ENCODE measurements at places on chromosomes 6 and 20.

GRCh38 chr6:131262060-131262459, 126.8 kb downstream of the AKAP7 start:
- DNase-seq: no peak

- no peak for DNase-seq
These were observed 2.2 kb downstream of the LEMD2 start for GRCh38 chr6:33786736-33787135.

GRCh38 chr20:23753589-23753988, 2.9 kb upstream of the CST1 start:
- no peak for DNase-seq

DNA sequence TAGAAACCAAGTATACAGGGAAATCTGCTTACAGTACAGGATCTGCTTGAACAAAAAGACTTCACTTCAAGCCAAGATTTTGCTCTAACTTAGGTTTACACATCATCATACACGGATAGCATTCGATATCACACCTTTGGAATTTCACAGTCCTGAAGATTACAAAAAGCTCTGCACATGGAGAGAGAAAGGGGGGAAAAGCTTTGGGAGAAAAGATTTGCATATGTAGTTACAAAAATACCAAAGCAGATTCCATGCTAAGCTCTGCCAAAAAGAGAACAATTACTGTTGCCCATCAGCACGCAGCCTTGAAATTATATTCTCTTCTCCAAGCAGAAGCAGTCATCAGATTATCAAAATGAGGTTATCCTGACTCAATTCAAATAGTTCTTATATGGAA, 62.0 kb downstream of the HIVEP2 start:
- DNase-seq: no peak

GRCh38 chr6:18260448-18261106, 3.8 kb downstream of the DEK start:
- DNase-seq: no peak

GRCh38 chr20:17012546-17013226, 214.2 kb upstream of the PCSK2 start:
- DNase-seq: no peak

- no peak for DNase-seq
These were observed 50.9 kb downstream of the BANF2 start for GRCh38 chr20:17750722-17751045.

- no peak for DNase-seq
These were observed 268.5 kb upstream of the MARCKS start for GRCh38 chr6:113588646-113589045.

DNA sequence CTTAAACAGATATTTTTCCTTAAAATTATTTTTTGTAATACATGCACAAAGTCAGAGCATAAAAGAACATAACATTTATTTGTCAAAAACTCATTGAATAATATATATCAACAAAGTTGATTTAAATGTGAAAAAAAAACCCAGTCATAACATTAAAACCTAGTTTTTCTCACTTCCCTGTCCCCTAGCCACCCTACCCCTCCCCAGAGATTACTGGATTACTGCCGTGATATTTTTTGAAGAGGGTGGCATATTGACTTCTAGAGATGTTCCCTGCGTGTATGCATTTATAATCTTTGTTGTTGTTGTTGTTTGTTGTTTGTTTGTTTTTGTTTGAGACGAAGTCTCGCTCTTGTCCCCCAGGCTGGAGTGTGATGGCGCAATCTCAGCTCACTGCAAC, 52.4 kb upstream of the ARMC2 start:
- DNase-seq: no peak

GRCh38 chr6:74814440-74814839, 391.4 kb downstream of the COL12A1 start:
- no peak for DNase-seq

GRCh38 chr20:34065260-34065659, 46.8 kb downstream of the EIF2S2 start:
- no peak for DNase-seq

GRCh38 chr20:18529041-18529440, 21.3 kb downstream of the SEC23B start:
- DNase-seq: no peak

DNA sequence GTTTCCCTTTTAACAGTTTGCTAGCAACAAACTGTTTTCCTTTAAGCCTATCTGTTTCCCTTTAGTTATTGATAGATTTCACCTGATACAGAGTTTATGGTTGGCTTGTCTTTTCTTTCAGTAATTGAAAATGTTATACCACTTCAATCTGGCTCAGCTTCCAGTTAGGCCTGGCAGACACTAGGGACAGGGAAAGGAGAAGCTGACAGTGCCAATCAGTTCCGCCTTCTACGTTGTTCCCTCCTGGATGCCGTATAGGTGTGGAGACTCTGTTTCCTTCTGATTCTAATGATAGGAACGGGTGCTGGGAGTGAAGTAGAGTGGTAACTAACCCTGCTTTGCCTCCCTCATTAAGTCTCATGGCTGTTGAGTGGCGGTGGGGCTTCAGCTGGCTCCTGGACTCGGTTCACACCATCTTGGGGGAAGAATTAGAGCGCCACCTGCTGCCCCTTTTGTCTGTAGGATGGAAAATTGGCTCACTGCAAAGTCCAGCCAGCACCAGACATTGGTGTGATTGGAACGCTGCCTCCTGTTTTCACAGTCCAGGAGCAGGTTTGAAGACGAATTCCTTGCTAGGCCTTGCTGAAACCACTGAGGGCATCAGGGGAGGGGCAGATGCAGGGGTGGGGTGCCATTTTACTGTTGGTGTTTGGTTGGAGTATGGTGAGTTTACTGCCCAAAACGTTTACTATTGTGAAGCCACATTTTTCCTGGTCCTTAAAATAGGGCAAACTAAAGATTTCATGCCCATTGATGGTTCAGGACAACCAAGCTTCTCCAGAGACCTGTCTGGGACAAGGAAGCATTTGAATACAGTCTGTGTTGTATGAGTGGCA, 1729.5 kb downstream of the GRIK2 start:
- DNase-seq: no peak

DNA sequence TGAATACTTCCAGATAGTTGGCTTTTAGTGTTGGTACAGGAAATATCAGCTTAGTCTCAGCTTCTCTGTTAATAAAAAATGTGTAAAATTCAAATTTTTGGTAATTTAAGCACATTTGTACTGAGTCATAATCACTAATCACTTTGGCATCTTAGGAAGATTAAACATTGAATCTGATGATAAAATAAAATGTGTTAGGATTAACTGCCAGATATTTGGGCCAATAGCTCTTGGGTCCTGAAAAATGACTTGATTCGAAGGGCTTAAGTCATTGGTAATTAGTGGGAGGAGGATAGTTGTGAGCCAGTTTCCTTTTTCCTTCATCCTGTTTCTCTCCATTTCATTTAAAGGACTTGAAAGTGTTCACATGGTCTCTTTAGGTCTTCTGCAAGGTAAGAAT, 426.1 kb downstream of the RFPL4B start:
- no peak for DNase-seq

DNA sequence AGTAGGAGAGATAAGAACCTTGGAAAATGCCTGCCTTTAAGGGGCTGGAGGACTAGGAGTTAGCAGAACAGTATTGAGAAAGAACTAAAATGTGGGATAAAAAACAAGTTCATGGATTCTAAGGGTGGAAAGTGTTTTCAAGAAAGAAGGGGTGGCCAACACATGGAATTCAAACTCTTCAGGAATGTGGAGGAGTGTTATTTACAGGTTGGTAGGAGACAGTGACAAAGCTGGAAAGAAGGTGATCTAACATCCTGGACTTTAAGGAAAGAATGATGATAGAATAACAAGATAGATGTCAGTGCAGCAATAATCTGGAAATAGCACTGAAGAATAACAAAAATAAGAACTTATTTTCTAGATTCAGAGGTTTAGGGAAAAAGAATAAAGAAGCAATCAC, 54.0 kb upstream of the TNFRSF21 start:
- no peak for DNase-seq

DNA sequence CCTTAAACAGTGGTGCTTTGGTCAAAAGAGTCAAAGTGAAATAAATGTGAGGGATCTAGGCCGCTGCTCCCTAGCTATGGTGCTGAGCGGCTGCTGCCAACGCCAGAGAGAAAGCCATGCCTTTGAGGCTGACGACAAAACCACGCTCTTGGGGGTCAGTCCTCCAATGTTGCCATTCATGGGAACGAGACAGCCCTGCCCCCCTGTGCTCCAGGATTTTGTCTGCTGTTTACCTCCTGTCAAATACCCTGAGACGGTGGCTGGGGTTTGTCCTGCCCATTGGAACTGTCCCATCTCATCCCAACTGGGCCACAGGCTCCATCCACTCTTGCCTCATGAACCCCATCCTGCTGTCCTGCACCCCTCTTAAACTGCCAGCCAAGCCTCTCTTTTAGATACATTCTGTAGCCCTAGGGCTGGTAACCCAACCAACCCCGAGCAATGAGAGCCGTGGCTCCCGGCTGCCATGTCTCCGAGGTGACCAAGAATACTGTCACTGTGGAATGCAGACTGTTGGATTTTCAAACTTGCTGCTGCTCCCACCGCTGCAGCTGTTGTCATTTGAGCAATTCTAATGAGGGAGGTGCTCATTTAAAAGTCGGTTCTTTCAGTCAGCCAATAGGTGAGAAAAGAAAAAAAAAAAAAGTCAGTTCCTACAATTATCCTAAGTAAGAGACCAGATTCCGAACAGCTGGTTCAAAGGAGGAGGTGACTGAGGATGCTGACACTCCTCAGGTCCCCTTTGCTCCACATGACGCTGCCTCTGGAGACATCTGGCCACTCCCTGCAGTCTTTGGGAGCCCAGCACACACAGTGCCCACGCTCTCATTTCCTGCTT, 73.1 kb upstream of the QKI start:
- no peak for DNase-seq

DNA sequence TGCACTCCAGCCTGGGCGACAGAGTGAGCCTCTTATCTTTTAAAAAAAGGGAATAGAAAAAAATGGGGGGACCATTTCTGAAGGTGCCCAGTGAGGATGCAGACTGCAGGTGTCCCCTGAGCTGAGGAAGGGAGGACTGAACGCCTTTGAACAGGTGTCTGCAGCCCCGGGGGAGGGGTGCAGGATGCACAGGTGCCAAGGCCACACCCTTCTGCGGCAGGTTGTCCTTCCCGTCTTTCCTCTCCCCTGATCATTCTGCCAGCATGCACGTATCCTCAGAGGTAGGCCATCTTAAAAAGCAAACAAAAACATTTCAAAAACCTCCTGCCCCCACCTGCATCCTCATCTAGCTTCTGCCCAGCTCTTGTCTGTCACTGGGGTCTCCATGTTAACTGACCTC, 101.3 kb downstream of the MTHFD1L start:
- no peak for DNase-seq

DNA sequence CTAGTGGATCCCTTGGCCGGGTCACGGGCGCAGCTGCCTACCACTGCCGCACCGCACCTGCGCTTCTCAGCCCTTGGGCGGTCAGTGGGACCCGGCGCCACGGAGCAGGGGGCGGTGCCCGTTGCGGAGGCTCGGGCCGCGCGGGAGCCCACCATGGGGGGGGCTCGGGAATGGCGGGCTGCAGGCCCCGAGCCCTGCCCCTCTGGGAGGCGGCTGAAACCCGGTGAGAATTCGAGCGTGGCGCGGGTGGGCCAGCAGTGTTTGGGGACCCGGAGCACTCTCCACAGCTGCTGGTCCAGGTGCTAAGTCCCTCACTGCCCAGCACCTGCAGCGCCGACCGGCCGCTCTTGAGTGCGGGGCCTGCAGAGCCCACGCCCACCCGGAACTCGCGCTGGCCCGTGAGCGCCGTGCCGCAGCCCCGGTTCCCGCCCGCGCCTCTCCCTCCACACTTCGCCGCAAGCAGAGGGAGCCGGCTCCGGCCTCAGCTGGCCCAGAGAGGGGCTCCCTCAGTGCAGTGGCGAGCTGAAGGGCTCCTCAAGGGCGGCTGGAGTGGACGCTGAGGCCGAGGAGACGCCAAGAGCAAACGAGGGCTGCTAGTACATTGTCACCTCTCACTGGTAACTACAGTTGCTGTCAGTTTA, 120.5 kb upstream of the TMEM170B start:
- no peak for DNase-seq

DNA sequence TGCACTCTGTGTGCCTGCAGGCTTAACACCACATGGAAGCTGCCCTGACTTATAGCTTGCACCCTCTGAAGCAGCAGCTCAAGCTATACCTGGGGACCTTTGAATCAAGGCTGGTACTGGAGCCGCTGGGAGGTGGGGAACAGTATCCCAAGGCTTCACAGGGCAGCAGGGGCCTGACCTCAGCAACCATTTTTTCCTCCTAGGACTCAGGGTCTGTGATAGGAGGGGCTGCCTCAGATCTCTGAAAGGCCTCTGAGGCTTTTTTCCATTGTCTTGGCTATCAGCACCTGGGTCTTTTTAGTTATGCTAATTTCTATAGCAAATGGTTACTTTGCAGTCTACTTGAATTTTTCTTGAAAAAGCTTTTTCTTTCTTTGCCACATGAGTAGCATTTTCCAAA, 80.2 kb upstream of the OPRM1 start:
- no peak for DNase-seq

DNA sequence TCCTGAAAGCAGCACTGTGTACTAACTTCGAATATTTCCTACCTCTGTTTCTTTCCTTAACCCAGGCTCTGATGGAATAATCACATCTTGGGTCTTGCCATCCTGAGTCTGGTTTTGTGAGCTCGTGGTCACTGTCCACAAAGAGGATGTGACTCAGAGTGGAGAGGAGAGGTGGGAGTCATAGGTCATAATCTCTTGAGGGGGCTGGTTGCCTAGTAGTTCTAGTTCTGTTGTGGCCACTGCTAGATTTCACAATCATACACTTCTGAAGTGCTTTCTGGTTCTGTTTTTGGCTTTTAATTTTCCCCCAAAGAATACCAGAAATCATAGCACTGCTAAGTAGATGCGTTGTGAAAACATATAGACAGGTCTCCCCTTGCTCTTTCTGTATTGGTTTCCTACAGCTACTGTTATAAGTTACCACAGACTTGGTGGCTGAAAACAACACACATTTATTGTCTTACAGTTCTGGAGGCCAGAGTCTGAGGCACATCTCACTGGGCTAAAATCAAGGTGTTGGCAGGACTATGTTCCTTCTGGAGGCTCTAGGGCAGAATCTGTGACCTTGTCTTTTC, 102.8 kb downstream of the NRSN1 start:
- no peak for DNase-seq

- DNase-seq: no peak
These were observed 13.5 kb downstream of the TIAM2 start for GRCh38 chr6:155008625-155009024.

GRCh38 chr20:59190466-59190865, 26.8 kb downstream of the ZNF831 start:
- no peak for DNase-seq
